ENCODE measurements at places on chromosomes 4 and X.

GRCh38 chr4:170227928-170228327 is 138.2 kb upstream of the AADAT start:
- H3K27me3 ChIP-seq: no peaks in the 10 kb centered on the region
- no peak overlapping the region for H3K4me3 ChIP-seq
- no peak for DNase-seq
- no peaks in the 10 kb centered on the region for H3K4me1 ChIP-seq

DNA sequence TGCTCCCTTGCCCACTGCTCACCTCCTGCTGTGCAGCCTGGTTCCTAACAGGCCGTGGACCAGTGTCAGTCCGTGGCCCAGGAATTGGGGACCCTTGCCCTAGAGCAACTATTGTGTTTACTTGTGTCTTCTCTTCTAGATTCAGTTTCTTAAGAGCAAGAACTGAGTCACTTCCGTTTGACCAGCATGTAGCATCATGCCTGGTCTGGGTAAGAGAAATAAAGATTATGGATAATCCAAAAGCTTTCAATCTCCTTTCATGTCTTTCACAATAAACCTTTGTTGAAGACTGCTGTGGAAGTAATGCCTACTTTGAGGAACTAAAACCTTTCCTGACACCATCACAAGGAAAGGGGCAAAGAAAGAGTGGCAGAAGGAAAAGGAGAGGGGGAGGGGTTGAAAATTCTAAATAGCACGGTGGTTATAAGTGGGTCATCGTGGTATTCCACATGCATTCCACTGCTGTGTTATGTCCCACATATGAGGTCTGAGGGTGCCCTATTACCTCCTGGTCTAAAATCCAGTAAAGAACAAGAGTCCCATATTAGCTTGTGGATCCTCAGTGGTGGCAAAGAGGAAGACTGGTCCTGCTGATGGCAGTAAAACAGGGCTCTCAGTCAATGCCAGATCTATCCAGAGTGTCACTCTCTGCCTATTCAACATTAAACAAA is 133.4 kb downstream of the RASL11B start:
- no peak overlapping the region for H3K27ac ChIP-seq
- no peak overlapping the region for H3K4me3 ChIP-seq
- no peaks in the 10 kb centered on the region for H3K4me1 ChIP-seq
- DNase-seq: no peak

DNA sequence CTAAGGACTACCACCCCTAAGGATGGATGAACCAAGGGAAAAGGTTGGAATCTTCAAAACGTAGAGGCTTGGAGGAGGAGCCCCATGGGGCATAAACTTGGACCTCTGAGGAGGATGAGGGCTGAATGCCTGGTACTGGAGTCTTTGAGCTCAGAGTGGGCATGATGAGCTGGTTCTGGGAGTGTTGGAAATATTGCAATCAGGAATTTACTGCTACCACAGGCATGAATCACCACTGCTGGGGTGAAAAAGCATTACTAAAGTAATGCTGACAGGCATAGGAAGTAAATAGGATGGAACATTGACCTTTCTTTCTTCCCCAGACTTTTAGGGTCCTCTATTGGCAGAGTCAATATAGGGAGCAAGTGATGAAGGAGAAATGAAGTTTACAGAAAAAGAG is 105.8 kb upstream of the RPS6KA3 start:
- no peak overlapping the region for H3K4me3 ChIP-seq
- H3K27me3 ChIP-seq: no peaks in the 10 kb centered on the region
- H3K36me3 ChIP-seq: no peaks in the 10 kb centered on the region
- no peak for DNase-seq
- no peak overlapping the region for H3K27ac ChIP-seq

GRCh38 chr4:141684785-141685184 is 48.4 kb downstream of the IL15 start:
- no peak overlapping the region for H3K4me3 ChIP-seq
- H3K27me3 ChIP-seq: no peaks in the 10 kb centered on the region
- DNase-seq: no peak
- H3K36me3 ChIP-seq: no peaks in the 10 kb centered on the region

DNA sequence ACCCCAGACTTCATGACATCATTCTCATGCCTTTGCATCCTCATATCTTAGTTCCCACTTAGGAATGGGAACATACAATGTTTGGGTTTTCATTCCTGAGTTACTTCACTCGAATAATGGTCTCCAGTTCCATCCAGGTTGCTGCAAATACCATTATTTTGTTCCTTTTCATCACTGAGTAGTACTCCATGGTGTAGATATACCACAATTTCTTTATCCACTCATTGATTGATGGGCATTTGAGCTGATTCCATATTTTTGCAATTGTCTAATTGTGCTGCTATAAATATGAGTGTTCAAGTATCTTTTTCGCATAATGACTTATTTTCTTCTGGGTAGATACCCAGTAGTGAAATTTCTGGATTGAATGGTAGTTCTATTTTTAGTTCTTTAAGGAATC is 1026.8 kb downstream of the STPG2 start:
- no peak overlapping the region for H3K27ac ChIP-seq
- H3K27me3 ChIP-seq: no peaks in the 10 kb centered on the region
- no peaks in the 10 kb centered on the region for H3K4me1 ChIP-seq

DNA sequence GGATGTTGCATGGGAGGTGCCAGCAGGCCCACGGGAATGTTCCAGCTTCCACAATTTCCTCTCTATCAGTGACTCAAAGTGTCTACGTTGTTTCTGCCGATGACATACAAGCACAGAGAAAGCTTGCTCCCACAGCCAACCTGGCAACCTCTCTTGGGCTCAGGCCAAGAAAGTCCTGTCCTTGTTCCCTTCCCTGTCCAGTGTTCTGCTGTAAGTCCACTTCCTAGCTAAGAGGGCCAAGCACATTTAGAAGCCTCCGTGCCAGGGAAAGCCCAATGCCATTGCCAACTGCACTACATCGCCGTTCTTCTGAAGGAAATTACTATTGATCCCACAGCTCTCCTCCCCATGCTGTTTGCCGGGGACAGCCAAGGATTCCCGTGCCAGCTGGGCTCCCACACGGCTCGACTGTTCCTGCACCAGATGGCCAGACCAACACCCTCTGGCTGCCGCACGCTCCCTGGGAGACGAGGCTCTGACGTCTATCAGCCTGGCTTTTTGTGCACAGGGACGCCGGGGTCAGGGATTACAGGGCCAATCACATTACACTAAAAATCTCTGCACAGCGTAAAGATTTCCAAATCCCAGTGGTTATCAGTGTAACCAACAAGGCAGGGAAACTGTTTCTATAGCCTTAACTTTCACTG is 284.0 kb downstream of the BCOR start:
- peaks cover 7% of the 10 kb centered on the region for H3K27me3 ChIP-seq
- H3K36me3 ChIP-seq: no peaks in the 10 kb centered on the region

GRCh38 chrX:143435916-143436315 is 81.4 kb downstream of the SPANXN3 start:
- no peak overlapping the region for H3K4me3 ChIP-seq
- H3K27me3 ChIP-seq: no peaks in the 10 kb centered on the region
- no peak for DNase-seq
- H3K27ac ChIP-seq: no peak overlapping the region

DNA sequence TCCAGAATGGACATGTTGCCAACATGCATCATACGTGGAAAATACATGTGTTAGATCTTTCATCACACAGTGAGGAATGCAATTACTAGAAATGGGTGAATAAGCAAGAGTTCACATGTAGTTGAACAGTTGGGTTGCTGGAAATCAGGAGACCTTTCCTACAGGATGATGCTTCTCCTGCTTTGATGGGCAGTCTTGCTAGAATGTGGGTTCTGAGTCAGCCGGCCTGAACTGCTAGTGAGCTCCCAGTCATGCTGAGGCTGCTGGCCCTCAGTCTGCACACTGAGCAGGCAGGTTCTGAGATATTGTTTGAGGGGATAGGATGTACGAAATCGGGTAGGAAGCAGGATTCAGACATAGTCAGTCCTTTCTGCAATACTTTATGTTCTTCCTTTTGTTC is 20.2 kb downstream of the MSL3 start:
- H3K36me3 ChIP-seq: peaks cover 15% of the 10 kb centered on the region
- H3K4me1 ChIP-seq: no peaks in the 10 kb centered on the region
- H3K27ac ChIP-seq: no peak overlapping the region
- H3K27me3 ChIP-seq: no peaks in the 10 kb centered on the region

GRCh38 chr4:54929459-54929858 is 195.9 kb downstream of the KDR start:
- H3K4me1 ChIP-seq: no peaks in the 10 kb centered on the region
- H3K36me3 ChIP-seq: no peaks in the 10 kb centered on the region
- DNase-seq: no peak

DNA sequence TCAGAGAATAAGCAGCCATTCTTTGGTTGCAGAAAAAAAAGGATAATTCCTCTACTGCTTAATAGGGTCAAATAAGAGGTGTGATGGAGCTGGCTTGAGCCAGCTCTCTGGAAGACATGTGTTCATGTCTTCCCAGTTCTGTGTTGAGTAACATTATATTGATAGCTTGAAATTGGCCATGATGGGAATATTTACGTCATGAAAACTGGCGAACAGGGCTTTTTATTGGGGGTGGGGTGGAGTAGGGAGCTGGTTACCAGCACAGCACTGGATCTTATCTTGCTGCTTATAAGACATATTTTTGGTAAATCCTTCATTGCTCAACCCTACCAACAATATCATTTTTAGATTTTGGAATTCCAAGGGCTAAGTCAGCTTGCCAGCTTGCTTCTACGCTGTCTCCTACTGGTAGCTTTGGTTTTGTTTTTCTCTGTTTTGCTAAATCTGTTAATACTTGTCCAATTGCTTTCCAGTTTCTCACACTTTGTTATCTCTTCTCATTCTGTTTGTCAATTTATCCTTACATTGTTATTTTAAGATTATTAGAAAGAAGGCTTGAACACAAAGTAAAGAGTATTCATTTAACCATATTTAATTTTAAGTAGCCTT is 25.3 kb upstream of the GBA3 start:
- H3K27ac ChIP-seq: no peak overlapping the region
- no peaks in the 10 kb centered on the region for H3K36me3 ChIP-seq
- H3K4me3 ChIP-seq: no peak overlapping the region
- no peak for DNase-seq
- H3K4me1 ChIP-seq: peaks cover 36% of the 10 kb centered on the region
- H3K27me3 ChIP-seq: no peaks in the 10 kb centered on the region

DNA sequence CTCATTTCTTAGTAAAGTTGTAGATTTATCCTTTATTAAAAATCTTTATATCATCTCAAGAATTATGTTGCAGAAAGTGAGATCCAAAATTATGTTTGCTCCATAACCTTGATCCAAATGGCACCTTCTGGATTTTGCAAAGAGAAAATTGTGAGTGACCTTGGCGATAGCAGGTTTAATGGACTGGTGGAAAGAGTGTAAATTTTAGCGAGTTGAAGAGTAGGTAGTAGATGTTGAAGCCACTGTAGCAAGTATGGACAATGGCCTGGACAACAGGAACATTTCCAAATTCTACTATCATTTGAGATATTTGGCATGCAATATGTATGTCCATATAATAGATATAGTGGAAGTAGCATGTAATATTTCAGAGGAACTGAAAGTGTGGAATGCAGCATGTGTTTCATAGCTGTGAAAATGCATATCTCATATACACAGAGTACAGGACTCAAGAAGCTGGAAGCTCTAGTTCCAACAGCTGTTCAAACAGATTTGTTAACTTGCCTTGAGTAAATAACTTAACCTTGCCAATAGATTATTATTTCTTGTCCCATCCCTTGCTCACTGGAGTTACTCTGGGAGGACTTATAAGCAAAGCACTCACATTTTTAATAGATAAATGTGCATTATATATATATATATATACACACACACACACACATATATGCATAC is 152.5 kb upstream of the TLL1 start:
- H3K27me3 ChIP-seq: no peaks in the 10 kb centered on the region
- no peaks in the 10 kb centered on the region for H3K4me1 ChIP-seq
- H3K36me3 ChIP-seq: no peaks in the 10 kb centered on the region
- H3K4me3 ChIP-seq: no peak overlapping the region
- H3K27ac ChIP-seq: no peak overlapping the region

GRCh38 chr4:3320361-3321023 is 27.7 kb downstream of the RGS12 start:
- no peaks in the 10 kb centered on the region for H3K4me1 ChIP-seq
- no peak overlapping the region for H3K27ac ChIP-seq
- no peak overlapping the region for H3K4me3 ChIP-seq
- no peaks in the 10 kb centered on the region for H3K27me3 ChIP-seq
- peaks cover 8% of the 10 kb centered on the region for H3K36me3 ChIP-seq

- no peak for DNase-seq
- no peaks in the 10 kb centered on the region for H3K27me3 ChIP-seq
- no peaks in the 10 kb centered on the region for H3K36me3 ChIP-seq
- peak overlapping the region; percentile 95 for H3K4me3 ChIP-seq
- H3K27ac ChIP-seq: peak overlapping the region; percentile 5
Observed at GRCh38 chr4:42654631-42655268, 2.2 kb downstream of the ATP8A1 start.

DNA sequence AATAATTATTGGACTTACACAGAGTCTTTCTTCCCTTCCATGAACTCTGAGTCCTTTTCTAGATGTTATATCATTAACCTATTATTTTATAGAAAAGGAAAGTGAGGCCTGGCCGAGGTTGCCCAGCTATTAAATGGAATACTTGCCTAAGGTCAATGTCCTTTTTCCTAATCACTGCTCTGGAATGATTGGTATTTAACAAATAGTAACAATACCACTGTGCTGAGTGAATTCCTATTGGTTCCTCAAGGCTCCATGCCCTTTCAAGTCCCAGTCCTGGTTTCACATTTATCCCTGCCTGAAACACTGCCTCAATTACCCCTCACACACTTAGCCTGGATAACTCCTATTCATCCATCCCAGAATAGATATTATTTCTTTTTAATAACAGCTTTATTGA is 6.2 kb downstream of the TCEAL9 start:
- no peaks in the 10 kb centered on the region for H3K36me3 ChIP-seq
- no peaks in the 10 kb centered on the region for H3K27me3 ChIP-seq
- H3K27ac ChIP-seq: no peak overlapping the region
- DNase-seq: no peak
- no peaks in the 10 kb centered on the region for H3K4me1 ChIP-seq

DNA sequence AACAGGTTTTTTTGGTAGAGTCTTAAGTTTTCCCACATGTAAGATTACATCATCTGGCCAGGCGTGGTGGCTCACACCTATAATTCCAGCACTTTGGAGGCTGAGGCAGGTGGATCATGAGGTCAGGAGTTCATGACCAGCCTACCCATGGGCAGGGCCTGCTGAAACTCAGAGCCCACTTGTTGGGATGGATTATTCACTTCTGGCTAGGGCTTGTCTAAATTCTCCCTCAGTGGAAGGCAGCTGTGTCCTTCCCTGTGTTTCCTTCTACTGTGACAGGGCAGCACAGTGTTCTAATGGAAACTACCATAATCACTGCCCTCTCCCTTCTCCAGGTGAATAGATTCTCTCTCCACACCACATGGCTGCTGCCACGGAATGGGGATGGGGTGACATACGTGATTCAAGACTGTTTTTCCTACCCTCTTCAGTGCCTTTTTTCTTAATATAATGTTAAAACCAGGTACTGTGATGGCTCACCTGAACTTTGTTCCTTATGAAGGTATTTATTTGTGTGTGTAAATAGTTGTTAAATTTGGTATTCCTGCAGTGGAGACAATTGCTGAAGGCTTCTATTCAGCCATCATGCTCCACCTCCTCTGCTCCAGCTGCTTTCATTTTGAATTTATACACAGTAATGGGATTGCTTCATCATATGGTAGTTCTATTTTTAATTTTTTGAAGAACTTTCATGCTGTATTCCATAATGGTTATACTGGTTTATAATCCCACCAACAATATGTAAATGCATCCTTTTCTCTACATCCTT is 287.2 kb upstream of the HS3ST1 start:
- H3K4me1 ChIP-seq: no peaks in the 10 kb centered on the region
- H3K36me3 ChIP-seq: no peaks in the 10 kb centered on the region

Measured in T-cell (primary cell).